ENCODE measurements at places on chromosomes 6 and 20.

DNA sequence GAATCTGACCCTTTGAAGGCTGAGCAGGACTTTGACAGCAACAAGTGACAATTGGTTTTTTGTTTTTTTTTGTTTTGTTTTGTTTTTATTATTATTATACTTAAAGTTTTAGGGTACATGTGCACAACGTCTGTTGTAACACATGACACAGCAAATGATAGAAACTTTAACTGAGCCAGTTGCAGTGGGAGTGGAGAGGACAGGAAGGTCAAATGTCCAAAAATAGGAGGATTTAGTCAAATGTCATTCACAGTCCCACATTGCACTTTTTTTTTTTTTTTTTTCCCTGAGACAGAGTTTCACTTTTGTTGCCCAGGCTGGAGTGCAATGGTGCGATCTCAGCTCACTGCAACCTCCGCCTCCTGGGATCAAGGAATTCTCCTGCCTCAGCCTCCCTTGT lies 223.0 kb downstream of the HIVEP2 start:
- DNase-seq: no peak

- no peak for DNase-seq
Measured at GRCh38 chr6:106161311-106161874, 75.3 kb downstream of the PRDM1 start.

GRCh38 chr6:22451962-22452361 lies 117.4 kb upstream of the HDGFL1 start:
- DNase-seq: no peak

- peak; percentile 7 for DNase-seq
Measured at GRCh38 chr6:26044140-26045064, 42.8 kb upstream of the HFE start.

DNA sequence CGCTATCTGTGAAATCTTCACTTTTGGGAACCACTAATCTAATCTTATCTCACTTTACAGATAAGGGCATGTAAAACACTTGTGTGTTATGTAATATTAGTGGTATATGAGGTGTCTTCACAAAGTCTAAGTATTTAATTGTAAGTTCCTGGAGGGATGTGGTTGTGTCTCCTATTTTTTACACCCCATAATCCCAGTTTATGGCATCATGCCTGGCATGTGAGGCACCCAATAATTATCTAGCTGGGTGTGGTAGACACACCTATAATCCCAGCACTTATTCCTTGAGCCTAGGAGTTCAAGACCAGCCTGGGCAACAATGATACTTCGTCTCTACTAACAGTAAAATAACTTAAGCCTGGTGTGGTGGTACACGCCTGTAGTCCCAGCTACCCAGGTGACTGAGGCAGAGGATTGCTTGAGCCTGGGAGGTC lies 16.5 kb upstream of the TBCC start:
- DNase-seq: no peak

- DNase-seq: peak; percentile 27
Measured at GRCh38 chr6:77466451-77467437, 3.5 kb upstream of the HTR1B start.
